LoVo (cell line): ENCODE measurements at places on chromosomes 1 and 21.

- no peak for DNase-seq
Observed at GRCh38 chr21:45593162-45594022, 50.1 kb upstream of the PCBP3 start.

GRCh38 chr1:242523719-242524570 is 552 bp downstream of the PLD5 start:
- DNase-seq: no peak

DNA sequence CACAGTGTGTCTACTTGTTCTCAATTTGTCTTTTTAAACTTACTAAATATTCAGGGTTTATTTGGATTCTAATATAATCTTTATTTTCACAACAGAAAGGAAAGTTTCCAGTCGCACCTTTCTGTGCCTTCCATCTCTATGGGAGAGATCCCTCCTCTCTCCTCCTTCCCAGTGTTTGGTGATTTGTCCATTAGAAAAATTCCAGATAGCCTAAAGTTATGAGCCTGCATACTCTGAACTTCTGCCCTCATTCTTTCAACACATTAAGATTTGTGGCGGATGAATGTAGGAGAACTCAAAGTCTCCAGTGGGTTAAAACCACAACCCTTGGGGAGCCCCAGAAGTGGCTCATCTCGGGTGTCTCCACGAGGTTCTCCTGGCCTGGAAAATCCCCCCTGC is 3.6 kb downstream of the NHLH2 start:
- DNase-seq: no peak

GRCh38 chr1:97088391-97088790 is 366.8 kb downstream of the PTBP2 start:
- no peak for DNase-seq

DNA sequence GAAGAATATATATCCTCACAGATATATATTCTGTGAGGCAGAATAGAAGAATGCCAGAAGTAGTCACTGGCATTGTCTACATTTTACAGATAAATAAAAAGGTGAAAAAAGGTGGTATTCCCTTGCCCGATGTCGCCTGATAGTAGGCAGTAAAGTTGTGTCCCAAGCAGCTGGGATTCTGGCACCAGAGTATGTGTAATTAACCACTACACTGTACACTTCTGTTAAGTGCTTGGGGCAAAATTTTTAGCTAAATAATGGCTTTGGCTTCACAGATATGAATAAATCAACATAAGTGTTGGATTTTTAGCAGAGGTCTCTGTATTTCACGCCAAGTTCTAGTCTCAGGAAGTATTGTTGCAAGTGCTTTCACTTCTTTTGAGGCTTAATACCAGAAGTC is 13.3 kb upstream of the CASQ2 start:
- DNase-seq: no peak

- DNase-seq: no peak
Observed at GRCh38 chr1:95383111-95383510, 149.1 kb downstream of the RWDD3 start.

- DNase-seq: no peak
Observed at GRCh38 chr1:43137445-43138052, 34.5 kb downstream of the EBNA1BP2 start.

DNA sequence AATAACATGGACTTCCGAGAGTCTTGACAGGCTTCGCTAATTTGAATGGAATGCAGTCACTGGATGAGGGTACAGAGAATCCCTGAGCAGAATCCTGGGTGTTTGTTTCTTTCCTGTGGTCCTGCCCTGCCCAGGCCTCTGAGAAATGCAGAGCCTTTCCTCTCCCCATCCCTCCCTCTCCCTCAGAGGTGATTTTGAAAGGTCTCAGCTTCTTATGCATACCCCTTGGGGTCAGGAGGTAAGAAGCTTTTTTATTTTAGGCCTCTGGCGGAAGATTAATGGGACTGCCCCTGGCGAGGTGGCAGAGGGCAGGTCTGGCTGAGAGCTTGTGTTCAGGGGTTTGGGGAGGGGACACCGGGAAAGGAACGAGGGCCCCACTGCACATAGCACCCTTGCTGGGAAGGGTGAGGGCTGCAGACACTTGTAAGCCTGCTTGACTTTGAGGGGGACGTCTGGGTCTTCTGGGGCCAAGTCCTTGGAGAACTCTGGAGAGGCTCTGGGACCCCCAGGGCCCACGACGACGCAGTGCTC is 116.5 kb upstream of the SLC45A1 start:
- DNase-seq: no peak

DNA sequence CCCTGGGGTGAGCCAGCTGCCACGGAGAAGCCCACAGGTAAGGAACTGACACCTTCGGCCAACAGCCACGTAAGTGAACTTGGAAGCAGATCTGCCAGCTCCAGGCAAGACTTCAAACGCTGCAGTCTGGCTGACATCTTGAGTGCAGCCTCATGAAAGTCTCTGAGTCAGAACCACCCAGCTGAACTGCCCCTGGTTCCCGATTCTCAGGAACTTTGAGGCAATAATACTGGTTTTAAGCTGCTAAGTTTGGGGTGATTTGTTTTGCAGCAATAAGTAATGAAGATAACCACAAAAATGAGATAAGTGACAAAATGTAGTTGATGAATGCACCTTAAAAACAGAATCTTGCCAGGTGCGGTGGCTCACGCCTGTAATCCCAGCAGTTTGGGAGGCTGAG is 48.5 kb downstream of the MAP3K7CL start:
- DNase-seq: no peak

DNA sequence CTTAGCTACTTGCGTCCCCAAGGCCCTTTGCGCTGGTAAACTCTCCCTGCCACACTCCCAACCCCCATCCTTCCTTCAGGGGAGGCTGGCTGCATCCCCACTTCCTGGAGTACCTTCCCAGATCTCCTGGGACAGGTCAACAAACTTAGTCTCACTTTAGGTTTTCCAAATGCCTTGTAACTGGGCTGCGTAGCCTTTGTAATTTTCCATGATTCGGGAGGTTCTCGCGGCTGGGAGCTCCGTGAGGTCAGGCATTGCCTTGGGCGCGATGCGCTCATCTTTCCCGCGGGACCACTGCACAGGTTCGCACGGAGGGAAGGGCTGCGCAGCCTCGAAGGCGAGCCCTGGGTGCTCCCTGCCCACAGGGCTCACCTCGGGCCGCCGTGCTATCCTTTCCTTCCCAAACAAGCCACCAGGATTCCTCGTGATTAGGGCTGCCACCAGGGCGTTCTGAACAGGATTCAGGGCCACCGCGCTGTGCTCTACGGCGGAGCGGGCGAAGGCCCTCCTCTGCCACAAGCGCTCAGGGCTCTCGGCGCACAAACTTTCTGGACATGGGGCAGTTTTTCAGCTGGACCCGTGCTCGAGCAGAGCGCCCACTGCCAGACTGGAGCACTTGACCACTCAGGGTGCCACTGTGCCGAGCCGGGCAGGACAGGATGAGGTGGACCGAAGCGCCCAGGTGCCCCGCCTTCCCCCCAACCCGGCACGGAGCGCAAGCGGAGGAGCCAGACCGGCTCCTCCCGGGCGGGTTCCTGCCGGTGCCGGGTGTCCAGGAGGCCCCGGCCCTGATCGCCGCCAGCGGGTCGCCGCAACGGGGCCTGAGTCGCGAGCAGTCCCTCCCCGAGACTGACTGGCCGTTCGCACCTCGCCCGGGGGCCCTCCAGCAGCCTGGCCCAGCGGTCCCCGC is 1.1 kb downstream of the TMPRSS2 start:
- DNase-seq: no peak

DNA sequence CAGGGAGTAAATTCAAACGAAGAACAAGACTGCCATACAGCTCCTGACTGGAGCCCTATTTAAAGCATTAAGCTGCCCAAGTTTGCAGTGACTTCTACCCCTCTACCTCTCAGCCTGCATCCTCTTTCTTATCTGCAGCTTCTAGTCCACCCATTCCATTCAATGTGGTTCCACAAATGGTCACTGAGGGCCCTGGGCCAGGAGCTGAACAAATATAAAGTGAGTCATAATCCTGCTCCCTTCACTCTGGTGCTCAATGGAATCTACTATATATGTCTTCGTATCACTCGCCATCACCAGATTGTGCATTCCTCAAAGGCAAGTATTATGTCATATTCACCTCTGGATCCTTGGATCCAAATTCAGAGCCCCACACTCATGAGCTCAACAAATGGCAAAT is 398.7 kb downstream of the BRINP2 start:
- DNase-seq: no peak

- DNase-seq: no peak
Observed at GRCh38 chr1:19273106-19273843, 15.3 kb downstream of the AKR7A3 start.

DNA sequence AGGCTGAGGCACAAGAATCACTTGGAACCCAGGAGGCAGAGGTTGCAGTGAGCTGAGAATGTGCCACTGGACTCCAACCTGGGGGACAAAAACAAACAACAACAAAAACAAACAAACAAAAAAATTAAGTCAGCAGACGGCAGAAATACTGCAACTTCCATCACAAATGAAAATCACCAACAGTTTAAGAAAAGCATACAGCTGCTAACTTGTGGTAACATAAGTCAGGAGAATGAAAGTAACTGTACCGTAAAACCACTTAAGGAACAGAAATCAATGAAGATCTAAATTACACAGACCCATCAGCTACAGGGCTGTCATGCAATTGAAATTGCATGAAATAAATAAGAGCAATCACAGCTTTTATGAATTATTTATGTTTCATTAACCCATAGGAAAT is 25.0 kb downstream of the MCOLN2 start:
- DNase-seq: no peak

DNA sequence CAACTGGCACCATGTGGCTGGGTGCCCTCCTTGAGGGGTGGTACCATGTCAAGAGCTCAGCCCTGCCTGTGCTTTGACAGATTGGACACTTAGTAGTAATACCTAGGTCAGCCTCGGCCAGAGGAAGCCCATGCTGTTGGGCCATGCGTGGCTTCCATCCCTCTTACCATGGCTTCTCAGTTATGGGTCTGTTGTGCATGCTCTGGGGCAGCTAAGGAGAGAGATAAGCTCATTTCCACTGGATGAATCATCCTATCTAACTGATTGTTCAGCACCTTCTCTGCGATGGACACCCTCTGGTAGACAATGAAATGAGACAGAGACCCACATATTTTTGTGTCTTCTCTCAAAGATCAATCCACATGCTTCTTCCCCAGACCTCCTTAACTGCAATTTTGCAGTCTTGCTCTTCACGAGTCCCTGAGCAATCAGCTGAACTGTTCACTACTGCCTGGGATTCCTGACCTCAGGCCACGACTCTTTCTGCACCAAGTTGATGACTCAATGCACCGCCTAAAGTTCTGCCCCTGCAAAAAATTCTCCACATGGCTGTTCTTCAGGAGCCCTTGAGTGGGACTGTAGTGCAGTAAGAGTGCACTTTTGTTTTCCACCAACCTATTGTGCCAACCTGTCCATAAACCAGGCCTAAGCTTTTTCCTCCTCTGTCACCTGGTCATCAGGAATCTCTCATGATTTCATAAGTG is 6.9 kb upstream of the TRIM62 start:
- DNase-seq: no peak

- no peak for DNase-seq
Observed at GRCh38 chr1:3552176-3552575, 59.1 kb downstream of the MEGF6 start.

- no peak for DNase-seq
Observed at GRCh38 chr1:172431721-172432192, 11.3 kb downstream of the C1orf105 start.

GRCh38 chr1:168697356-168698126 is 31.5 kb downstream of the DPT start:
- DNase-seq: no peak

GRCh38 chr1:226643611-226644540 is 95.2 kb downstream of the ITPKB start:
- no peak for DNase-seq

- no peak for DNase-seq
Observed at GRCh38 chr1:203915811-203916210, 54.4 kb downstream of the SNRPE start.

GRCh38 chr21:35136586-35137219 is 87.6 kb upstream of the RUNX1 start:
- peak; percentile 87 for DNase-seq

GRCh38 chr21:45032977-45033710 is 41.2 kb upstream of the ADARB1 start:
- no peak for DNase-seq

- DNase-seq: no peak
Observed at GRCh38 chr1:172698224-172698623, 39.3 kb downstream of the FASLG start.

DNA sequence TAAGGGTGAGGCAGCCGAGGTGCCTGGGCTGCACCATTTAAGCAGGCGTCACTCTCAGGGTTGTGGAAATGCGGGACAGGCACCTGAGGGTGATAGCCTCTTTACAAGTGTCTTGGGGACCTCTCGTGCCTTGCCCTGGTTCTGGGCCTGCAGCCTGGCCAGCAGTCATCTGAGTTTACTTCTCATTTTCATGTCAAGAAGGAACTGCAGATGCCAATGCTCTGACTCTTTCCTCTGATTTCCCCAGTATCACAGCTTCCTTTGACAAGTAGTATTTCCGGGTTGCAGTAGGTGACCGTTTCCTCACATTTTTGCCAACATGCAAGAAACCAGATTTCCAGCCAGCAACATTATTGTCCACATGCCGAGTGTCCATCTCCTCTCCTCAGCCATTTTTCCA is 286.9 kb downstream of the DISC1 start:
- no peak for DNase-seq
